Effector CD8-positive, alpha-beta T cell (primary cell): ENCODE measurements at places on chromosomes 6 and 20.

DNA sequence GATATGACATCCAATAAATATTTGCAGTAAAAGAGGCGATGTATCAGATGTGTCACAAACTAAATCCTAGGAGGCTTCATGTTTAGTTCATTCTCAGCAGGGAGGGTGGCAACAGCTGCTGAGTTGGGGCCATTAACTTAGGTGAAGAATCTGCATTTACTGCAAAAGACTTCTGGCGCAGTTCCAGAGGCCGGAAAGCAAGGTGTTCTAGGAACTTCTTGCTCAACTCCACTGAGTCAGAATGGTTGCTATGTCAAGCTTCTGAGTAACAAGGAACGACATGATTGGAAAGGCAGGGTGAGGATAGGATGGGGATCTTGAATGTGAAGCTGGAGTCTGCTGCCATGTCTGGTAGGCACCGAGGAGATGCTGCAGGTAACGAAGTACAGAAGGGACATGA lies 11.7 kb downstream of the ADNP start:
- no peak for DNase-seq

GRCh38 chr20:20407891-20408805 lies 40.2 kb downstream of the INSM1 start:
- no peak for DNase-seq

DNA sequence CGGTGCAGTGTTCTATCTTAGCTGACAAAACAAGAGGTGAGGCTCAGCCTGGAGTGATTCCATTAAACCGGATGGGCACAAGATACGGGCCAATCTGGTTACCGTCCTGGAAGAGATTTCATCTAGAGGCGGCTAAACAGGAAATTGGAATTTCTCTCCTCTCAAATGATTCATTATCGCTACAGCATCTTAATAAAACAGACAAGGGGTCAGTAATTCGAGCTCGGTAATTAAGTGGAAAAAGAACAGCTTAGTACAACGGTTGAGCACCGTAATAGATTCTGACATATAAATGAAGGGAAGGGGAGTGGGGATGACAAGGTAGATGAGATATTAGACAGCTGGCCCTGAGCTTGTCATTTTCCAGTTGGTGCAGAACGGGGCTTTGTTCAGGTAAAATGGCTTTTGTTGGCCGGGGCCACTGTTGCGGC lies 137.2 kb downstream of the EDN3 start:
- DNase-seq = no peak

DNA sequence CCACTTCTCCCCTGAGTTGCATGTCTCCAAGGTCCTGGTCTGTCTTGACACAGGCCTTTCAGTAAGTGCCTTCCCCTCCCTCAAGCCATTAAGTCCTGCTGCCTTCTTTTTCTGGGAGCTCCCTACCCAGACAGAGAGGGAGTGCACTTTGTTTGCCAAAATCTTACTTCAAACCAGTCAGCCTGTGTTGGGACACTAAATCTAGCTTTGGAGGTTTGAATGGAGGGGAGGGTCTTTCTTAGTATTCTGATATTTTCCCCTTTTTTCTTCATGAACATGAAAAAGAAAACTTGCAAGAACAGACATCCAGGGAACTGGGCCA lies 170.7 kb upstream of the PMEPA1 start:
- DNase-seq = no peak

GRCh38 chr6:75492386-75493153 lies 1.0 kb downstream of the FILIP1 start:
- no peak for DNase-seq

GRCh38 chr20:44800391-44801046 lies 9.8 kb downstream of the RIMS4 start:
- no peak for DNase-seq

- DNase-seq = no peak
Measured at GRCh38 chr6:126341126-126341525, 1.2 kb downstream of the CENPW start.

GRCh38 chr20:38221119-38221589 lies 39.4 kb downstream of the KIAA1755 start:
- peak; percentile 43 for DNase-seq

GRCh38 chr6:41177287-41177686 lies 14.4 kb upstream of the TREM2 start:
- no peak for DNase-seq

DNA sequence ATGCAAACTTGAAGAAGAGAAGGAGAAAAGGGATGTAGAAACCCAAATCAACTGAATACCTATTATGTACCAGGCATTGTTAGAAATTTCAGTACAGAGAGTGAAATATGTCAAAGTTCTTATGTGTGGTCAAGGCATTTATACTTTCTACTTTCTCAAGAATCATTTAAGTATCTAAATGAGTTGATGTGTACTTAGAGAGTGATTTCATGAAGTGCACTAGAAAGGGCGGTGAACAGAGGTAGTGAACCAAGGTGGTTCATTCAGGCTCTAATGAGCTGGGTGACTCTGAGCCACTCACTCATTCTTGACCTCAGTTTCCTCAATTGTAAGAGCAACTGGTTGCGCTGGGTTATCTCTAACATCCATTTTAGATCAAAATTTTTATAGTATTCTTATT lies 3.3 kb downstream of the PDE7B start:
- DNase-seq = no peak

DNA sequence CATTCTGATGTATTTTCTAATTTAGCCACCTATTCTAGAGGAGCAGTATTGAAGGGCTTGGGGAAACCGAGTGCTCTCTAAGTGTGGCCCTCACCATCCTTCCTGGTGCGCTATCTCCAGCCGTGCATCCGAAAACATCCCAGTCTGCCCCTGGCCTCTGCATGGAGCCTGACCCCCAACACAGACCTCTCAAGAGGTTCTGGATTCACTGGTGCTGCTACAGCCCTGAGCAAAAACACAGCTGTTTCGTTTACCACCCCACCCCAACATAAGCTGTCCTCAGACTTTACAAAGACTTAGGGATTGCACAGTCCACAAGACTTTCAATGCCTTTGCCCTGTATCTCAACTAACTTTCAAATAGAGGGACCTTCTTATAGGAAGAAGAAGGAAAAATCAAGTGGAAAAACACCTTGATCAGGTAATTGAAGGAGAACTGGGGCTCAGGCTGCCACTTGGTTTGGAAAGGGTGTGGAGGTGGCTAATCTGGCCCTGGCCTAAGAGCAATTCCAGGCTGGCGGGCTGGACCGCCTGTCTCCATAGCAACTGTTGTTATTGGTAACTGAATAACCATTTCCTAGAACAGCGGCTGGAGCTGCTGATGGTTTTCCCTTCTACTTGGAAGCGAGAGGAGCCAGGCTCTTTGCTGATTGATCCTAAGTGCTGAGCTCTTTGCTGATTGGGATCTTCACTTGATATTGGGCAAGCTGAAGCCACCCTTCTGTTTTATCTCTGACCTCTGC lies 90.2 kb upstream of the TOX2 start:
- DNase-seq = no peak

- DNase-seq = no peak
Measured at GRCh38 chr6:43107344-43108062, 31.4 kb downstream of the PTK7 start.

DNA sequence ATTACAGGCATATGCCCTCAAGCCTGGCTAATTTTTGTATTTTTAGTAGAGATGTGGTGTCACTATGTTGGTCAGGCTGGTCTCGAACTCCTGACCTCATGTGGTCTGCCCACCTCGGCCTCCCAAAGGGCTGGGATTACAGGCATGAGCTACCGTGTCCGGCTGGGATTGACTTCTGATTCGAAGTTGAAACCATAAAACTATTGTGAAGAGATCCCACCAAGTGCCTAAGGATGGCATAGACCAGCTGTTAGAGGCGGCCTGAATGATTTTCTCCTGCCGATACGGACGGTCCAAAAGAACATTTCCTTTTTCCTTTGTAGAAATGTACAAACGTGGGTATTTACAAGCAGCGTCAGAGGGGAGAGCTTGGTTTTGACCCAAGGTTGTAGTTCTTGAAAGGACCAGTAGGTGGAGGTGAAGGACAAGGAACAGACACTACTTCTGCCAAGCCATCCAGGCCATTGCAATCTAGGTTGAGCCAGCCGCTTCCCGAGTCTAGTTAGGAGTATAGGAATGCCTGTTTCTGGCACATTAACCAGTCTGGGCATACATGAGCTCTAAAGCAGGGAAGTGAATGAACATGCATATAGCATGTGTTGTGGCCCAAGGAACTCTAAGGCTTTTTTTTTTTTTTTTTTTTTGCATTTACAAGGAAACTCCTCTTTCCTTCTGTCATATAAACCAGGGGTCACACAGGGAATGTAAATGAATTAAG lies 29.0 kb downstream of the MOCS3 start:
- peak; percentile 39 for DNase-seq

DNA sequence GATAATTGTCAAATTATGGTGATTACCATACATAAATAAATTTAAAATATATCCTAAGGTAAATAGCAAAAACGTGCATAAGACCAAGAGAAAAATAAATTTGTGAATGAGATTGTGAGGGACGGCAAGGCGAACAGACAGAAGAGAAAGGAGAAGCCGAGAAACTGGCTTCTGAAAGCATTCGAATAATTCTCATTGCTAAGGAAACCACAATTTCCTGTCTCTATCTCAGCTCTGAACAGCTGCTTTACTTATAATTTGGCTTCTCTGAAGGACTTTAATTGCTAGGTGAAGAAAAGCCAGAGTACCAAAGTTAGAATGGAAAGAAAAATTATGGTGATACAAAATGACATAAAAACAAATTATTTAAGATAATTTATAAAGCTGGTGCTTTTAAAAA lies 79.0 kb upstream of the RGS17 start:
- DNase-seq = no peak

DNA sequence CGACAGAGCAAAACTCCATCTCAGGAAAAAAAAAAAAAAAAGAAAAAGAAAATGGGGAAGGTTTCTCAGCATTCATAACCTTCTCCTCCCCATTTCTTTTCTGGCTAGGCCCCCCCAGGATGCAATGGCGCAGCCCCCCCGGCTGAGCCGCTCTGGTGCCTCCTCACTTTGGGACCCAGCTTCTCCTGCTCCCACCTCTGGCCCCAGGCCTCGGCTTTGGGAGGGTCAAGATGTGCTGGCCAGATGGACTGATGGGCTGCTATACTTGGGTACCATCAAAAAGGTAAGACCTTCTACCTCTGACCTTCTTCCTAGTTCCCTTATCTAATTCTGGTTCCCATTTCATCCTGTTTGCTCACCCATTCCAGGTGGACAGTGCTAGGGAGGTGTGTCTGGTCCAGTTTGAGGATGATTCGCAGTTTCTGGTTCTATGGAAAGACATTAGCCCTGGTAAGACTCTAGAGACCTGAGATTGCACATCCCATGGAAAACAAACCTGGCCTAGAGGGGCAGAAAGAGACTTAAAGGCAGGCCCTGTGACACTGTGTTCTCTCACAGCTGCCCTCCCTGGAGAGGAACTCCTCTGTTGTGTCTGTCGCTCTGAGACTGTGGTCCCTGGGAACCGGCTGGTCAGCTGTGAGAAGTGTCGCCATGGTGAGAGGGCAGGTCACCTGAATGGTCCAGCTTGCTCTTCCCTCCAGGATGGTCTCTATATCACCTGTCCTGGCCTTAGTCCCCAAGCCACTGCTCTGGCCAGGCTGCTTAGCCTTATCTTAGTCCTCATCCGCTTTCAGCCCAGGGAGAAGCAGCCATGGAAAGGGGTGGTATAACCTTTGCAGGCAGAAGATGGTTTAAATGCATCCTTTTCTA lies 1.6 kb downstream of the PHF1 start:
- no peak for DNase-seq

- no peak for DNase-seq
Measured at GRCh38 chr20:48606172-48606840, 221.5 kb downstream of the PREX1 start.

DNA sequence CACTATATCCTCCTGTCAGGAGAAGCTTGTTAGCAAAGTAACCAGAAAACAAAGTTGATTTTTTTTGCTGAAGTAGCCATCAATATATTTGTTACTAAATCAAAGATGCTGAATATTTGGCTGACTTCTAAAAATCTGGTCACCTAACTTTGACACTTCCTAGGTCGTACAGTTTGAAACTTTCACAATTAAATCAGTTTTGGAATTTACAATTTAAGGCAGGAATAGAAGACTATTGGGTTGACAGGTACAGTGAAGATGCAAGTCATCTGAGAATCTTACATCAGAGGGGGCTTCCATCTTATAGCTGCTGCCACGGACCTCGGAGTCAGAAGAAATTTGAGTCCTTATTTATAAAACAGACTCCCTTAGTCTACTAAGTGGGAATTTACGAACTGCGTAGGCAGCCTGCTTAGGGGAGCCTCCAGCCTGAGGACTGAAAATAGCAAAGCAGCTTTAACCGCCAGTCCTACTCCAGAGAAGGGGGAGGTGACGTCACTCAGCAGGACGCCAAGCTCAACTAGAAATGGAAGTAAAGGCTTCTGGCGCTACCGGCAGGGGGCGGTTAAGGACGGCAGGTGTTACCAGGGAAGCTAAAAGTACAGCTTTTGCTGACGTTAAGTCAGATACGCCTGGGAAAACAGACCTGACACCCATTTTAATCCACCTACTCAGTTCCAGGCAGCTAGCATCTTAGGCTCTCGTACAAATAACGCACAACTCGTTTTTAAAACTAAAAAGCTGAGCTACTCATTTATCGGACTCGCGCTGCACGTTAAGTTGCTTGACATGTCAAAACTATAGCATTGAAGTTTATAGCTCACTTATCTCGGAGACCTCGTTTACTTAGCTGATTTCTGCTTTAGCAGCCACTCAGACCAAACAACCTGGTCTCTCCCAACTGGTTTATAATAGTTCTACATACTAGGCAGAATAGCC lies 61.1 kb upstream of the HFE start:
- peak; percentile 86 for DNase-seq

DNA sequence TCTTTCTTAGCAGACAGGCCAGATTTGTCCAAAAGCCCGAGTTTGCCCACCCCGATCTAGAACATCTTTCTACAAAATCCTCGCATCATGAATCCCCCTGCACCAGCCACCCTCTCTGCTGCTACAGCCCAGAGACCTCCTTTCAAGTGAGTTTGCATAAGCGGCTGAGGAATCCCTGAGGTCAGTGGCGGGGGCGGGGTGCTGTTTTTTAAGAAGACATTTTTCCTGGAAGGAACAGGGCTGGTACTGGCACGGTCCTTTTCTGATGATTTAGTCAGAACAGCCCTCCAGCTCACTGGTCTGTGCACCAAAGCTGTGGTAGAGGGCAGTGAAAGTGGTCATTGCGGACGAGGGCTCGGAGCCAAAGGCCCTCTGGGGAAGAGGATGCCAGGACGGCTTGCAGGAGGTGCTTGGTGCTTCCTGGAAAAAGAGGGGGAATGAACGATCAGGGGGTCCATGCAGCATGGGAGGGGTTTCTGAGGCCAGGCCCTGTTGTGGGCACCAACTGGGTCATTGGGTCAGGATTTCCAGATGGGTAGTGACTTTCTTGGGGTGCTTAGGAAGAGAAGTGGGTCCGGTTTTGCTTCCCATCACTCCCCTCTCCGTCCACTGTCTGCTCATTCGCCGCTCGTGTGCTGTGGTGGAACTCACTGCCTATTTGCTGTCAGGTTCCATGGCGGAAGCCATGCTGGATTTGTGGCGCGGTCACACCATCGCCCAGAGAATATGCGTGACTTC lies 50.4 kb downstream of the GNAS-AS1 start:
- DNase-seq = no peak

- DNase-seq = no peak
Measured at GRCh38 chr6:149006671-149007070, 259.8 kb downstream of the UST start.
